ENCODE measurements at places on chromosomes 12 and 14. TPM values are rescaled to one million over a fixed set of nuclear protein-coding genes. Genes with fewer than 3 reads are reported as not detected.

The GTF2A1 gene
- total RNA-seq = 14.9 TPM

The AP4S1 gene
- total RNA-seq = 9.2 TPM

The FERMT2 gene
- 119 TPM for total RNA-seq

The OTUB2 gene
- total RNA-seq = 1.6 TPM

The SLC15A5 gene
- total RNA-seq = not detected

The SIX6 gene
- not detected for total RNA-seq

The PRICKLE1 gene
- total RNA-seq = 17.0 TPM

The RBP5 gene
- not detected for total RNA-seq

The ZFHX2 gene
- total RNA-seq = 1.9 TPM

The MARK3 gene
- 68.3 TPM for total RNA-seq

The DAO gene
- total RNA-seq = not detected

The SAMD15 gene
- 1.7 TPM for total RNA-seq

The CDH24 gene
- total RNA-seq = 5.0 TPM

Data from myometrial cell (primary cell).